ENCODE measurements at places on chromosomes 16 and 17.

DNA sequence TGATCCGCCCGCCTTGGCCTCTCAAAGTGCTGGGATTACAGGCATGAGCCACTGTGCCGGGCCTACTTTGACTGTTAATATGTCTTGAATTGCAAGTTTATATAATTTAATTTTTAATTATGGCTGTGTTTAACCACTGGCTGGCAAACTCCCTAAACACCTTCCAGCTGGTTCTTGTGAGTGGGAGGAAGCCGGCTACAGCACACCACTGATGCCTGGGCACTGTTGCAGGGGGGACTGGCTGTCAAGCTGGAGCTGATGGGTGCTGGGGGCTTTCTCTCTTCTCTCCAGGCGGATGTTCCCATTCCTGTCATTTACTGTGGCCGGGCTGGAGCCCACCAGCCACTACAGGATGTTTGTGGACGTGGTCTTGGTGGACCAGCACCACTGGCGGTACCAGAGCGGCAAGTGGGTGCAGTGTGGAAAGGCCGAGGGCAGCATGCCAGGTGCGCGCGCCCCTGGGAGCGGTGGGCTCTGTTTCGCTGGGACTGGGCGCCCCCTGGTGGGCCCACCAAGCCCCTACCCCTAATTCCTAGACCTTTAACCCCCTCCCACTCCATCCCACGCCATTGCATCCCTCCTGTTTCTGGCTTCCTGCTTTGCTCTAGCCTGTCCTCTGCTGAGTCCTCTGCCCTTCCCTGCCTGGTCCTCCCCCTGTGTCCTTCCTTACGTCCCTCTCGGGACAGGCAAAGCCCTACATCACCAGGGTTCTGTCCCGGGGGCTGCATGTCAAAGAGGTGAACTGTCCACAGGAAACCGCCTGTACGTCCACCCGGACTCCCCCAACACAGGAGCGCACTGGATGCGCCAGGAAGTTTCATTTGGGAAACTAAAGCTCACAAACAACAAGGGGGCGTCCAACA, 9.5 kb downstream of the TBX21 start:
- DNase-seq: peak; percentile 21

DNA sequence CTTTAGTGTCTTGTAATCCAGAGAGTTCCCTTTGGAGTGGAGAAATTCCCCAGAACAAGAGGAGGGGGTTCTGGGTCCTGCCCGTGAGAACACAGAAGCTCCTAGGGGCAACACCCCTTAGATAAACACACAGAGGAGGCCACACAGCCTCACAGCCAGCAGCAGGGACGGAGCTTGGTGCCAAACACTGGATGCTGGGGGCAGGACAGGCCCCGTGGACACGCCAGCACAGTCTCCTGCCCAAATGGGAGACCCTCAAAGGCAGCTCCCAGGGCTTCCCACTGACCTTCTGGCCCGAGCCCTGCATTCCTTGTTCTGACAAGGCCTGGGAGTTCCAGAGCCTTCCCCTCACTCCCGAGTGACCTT, 31.8 kb upstream of the JPH3 start:
- no peak for DNase-seq

DNA sequence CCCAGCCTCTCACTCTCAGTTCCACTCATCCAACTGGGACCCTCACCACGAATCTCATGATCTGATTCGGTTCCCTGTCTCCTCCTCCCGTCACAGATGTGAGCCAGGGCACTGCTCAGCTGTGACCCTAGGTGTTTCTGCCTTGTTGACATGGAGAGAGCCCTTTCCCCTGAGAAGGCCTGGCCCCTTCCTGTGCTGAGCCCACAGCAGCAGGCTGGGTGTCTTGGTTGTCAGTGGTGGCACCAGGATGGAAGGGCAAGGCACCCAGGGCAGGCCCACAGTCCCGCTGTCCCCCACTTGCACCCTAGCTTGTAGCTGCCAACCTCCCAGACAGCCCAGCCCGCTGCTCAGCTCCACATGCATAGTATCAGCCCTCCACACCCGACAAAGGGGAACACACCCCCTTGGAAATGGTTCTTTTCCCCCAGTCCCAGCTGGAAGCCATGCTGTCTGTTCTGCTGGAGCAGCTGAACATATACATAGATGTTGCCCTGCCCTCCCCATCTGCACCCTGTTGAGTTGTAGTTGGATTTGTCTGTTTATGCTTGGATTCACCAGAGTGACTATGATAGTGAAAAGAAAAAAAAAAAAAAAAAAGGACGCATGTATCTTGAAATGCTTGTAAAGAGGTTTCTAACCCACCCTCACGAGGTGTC, 26.6 kb downstream of the STH start:
- DNase-seq: no peak

DNA sequence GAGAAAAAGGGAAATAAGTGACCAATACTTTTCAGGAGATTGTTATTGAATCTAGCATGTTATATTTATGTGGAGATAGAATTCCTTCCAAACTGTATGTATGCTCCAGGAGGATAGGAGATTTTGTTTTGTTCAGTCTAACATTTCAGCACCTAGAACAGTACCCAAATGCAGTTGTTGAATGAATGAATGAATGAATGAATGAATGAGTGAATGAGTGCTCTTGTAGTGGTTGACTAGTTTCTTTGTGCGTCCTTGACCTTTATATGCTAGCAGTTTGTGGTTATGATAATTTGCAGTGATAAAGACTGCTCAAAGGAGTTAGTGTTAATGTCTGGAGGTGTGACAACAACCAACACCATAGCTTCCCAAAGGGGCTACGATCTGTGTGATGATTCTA, 663.5 kb upstream of the GOT2 start:
- no peak for DNase-seq

GRCh38 chr17:65115839-65116238, 21.3 kb upstream of the RGS9 start:
- DNase-seq: no peak

GRCh38 chr17:3888343-3889171, 4.3 kb downstream of the CAMKK1 start:
- peak; percentile 96 for DNase-seq

- DNase-seq: no peak
These were observed 1.1 kb downstream of the NSRP1 start for GRCh38 chr17:30117675-30118081.

DNA sequence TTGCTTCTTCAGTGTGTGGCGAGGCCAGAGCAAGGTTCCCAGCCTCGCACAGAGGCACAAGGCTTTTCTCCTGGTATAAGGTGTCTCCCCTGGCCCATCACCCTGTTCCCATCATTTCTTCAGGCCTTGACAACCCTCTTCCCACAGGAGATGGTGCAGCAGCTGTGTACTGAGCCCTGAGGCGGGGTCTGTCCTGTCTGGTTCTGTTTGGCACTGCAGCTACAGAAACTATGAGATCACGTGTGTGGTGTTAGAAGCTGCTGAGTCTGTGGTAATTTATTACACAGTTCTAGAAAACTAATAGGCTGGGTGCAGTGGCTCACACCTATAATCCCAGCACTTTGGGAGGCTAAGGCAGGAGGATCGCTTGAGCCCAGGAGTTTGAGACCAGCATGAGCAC, 7.2 kb downstream of the PLA2G15 start:
- no peak for DNase-seq

GRCh38 chr16:23152386-23153178, 3.3 kb upstream of the USP31 start:
- DNase-seq: no peak

DNA sequence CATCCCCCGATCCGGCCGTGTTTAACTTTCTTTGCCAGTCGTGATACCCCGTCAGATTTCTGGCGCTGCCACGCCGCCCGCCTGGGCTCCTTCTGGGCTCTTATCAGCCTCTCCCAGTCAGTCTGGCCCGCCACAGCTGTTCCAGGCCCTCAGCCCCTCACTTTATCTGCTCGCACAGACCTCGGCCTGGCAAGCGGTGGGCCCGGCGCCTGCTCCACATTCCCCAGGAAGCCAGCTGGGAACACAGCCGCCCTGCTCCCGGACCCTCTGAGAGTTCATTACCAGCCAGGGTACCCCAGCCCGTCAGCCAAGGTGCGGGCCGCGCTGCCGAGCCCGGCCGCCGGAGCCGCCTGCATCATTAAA, 157.5 kb downstream of the ZNF423 start:
- no peak for DNase-seq

- peak; percentile 46 for DNase-seq
These were observed 720 bp downstream of the METRN start for GRCh38 chr16:715477-716199.

GRCh38 chr16:30748634-30749445, 615 bp downstream of the PHKG2 start:
- peak; percentile 62 for DNase-seq

DNA sequence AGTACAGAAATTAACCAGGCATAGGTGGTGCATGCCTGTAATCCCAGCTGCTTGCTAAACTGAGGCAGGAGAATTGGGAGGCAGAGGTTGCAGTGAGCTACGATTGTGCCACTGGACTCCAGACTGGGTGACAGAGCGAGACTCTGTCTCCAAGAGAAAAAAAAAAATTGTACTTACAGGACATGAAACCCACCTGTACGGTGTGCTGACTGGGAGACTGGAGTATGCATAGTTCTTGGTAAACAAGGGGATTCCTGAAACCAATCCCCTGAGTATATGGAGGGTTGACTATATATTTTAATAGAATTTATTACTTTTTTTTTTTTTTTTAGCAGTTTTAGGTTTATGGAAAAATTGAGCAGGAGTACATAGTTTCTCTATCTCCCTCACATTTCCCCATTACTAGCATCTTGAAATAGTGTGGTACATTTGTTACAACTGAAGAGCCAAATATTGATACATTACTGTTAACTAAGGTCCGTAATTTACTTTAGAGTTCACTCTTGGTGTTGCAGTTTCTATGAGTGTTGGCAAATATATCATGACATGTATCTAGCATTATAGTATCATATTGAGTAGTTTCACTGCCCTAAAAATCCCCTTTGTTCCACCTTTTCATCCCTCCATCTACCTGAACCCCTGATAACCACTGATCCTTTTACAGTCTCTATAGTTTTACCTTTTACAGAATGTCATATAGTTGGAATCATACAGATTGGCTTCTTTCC, 19.3 kb downstream of the TENT4B start:
- DNase-seq: no peak

DNA sequence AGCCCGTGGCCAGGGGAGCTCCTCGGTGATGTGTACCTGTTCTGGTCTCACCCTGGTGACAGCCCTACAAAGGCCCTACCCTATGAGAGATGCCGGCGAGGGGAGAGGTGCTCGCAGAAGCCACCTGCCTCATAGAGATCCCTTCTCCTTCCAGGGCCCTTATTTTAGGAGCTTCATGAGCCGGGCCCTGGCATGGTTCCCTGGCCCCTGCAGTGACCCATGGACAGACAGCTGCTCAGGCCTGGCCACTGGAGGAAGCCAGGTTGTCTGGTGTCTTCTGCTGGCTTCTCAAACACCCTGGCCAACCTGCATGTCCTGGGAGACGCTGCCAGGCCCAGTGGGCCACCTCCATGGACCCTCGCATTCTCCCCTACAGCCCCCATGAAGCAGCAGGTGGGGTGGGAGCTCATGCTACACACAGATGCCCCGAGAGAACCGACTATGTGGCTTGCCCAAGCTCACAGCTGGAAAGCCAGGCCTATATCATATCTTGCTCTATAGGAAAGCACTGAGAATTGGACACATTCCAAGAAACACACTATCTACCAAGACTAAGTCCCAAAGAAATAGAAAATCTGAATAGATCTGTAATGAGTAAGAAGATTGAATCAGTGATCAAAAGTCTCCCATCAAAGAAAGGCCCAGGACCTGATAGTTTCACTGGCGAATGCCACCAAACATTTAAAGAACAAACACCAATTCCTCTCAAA, 7.2 kb upstream of the AATK start:
- no peak for DNase-seq

DNA sequence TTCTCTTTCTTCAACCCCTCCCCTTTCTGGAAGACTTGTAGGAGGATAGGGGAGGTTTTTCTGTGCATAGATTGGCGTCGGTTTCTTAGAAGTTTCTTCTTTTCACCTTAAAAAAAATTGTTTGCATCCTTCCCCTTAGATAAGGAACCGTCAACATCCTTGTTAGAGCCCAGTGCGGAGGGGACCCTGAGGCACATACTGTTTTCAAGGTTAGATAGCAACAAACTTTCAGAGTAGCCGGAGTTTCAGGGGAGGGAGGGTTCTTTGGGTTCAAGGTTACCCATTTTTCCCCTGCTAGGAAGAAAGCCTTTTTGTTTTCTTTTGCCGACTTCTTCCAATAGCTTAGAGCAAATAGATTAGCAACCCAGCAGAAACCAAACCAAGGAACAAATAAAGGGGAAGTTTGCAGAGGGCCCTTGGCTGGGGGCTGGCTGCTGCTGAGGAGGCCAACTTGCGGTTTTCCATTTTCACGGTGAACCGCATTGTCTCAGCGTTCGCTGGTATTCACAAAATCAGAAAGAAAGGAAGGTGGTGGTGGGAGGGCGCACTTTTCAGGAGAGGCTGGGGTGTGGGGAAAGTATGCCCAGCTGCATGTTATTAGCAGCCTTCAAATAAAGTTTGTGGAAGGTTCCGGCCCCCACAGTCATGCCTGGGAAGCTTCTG, 28.8 kb downstream of the MSI2 start:
- DNase-seq: no peak

DNA sequence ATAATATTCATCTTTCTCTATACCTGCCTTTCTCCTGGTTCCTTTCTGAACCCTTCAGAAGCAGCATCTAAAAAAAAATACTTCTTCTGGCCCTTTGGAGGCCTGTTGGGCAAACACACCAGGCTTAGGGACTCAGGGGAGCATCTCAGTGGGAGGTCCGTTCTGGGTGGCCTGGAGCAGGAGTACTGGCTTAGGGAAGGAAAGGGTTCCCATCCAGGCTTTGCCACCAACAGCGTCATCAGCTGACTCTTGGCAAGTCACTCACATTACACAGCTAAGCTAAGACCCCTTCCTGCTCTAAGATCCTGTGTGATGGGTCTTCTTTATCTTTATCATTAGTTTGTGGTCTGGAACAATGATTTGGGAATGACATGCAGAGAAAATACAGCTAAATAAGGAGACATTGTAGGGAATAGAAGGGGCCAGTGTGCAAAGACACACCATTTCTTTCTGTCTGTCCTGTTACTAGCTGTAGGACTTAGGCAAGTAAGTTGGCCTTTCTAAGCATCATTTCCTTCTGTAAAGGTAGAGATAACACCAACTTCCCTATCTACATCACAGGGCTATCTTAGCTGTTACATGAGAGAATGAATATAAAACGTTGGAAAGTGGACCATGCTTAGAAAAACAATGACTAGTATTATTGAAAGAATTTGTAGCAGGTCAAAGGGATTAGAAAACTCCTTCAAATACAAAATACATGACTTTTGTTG, 9.9 kb downstream of the PCTP start:
- no peak for DNase-seq

DNA sequence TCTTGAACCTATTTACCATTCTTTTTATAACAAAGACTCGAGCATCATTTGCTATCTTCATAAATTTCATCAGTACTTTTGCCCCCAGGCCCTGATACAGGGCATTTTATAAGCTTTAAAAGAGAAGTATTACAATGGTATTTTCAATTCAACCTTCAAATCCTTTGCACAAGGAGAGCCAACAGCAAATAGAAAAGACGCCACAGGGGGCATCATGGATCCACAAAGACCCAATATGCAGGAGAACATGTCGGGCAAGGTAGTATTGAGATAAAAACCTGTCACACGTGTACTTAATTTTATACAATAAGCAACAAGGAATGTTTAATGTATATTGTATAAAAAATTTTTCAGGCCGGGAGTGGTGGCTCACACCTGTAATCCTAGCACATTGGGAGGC, 10.2 kb downstream of the MAP3K14 start:
- no peak for DNase-seq
